Kidney (tissue), 22 donors: ENCODE measurements at places on chromosomes 3 and 15. TPM values are rescaled to one million over a fixed set of nuclear protein-coding genes. Genes with fewer than 3 reads are reported as not detected.

ZDHHC23 gene
- 20.1 TPM for total RNA-seq

CPB1 gene
- 0.41 TPM for total RNA-seq

VEPH1 gene
- total RNA-seq: 17.8 TPM

MNS1 gene
- total RNA-seq: 5.6 TPM

IGDCC3 gene
- total RNA-seq: 0.22 TPM

IL16 gene
- 19.9 TPM for total RNA-seq

SRPRB gene
- 58.8 TPM for total RNA-seq

AMOTL2 gene
- total RNA-seq: 83.5 TPM

PLAAT1 gene
- total RNA-seq: 0.72 TPM

OR5H15 gene
- total RNA-seq: not detected

CACNA1D gene
- 35.7 TPM for total RNA-seq

LRRC31 gene
- total RNA-seq: 0.76 TPM

SERPINI1 gene
- 9.5 TPM for total RNA-seq

UBE2E1 gene
- 83.2 TPM for total RNA-seq

CAND2 gene
- 7.1 TPM for total RNA-seq

CCR9 gene
- total RNA-seq: 0.22 TPM

TMEM266 gene
- 0.72 TPM for total RNA-seq

MKRN3 gene
- not detected for total RNA-seq

TUSC7 gene
- total RNA-seq: not detected

MINDY4B gene
- not detected for total RNA-seq

CACNA2D3 gene
- total RNA-seq: 11.2 TPM

DENND6A gene
- 38.4 TPM for total RNA-seq

SLC6A11 gene
- 0.38 TPM for total RNA-seq

GP5 gene
- total RNA-seq: 0.22 TPM

GALNT15 gene
- 39.9 TPM for total RNA-seq

FGD5 gene
- total RNA-seq: 40.1 TPM

OXTR gene
- 1.2 TPM for total RNA-seq

DUOXA2 gene
- not detected for total RNA-seq

RBP2 gene
- total RNA-seq: not detected

UBA3 gene
- total RNA-seq: 63.1 TPM

GOLGA8J gene
- not detected for total RNA-seq

GOLGA8N gene
- 14.7 TPM for total RNA-seq

RHCG gene
- total RNA-seq: 1.5 TPM

NR1I2 gene
- total RNA-seq: 0.38 TPM

SYNPR gene
- total RNA-seq: not detected

OIP5 gene
- 0.94 TPM for total RNA-seq

DNAH12 gene
- 0.38 TPM for total RNA-seq

ERICH6 gene
- total RNA-seq: 0.19 TPM

MOBP gene
- total RNA-seq: 0.16 TPM

RYR3 gene
- 10.5 TPM for total RNA-seq

CCDC39 gene
- 0.60 TPM for total RNA-seq

SLC22A13 gene
- 0.16 TPM for total RNA-seq

ATP13A5 gene
- not detected for total RNA-seq

GATM gene
- 79.5 TPM for total RNA-seq

KBTBD8 gene
- total RNA-seq: 1.8 TPM

GPR149 gene
- total RNA-seq: not detected

MYZAP gene
- 3.3 TPM for total RNA-seq

ENTPD3 gene
- total RNA-seq: 1.1 TPM

CCR2 gene
- 8.1 TPM for total RNA-seq

OXSM gene
- total RNA-seq: 13.4 TPM

PLS1 gene
- 51.4 TPM for total RNA-seq

SH2D7 gene
- not detected for total RNA-seq

AADACL2 gene
- not detected for total RNA-seq
